NB4 (cell line): ENCODE measurements at places on chromosomes 5 and 9.

DNA sequence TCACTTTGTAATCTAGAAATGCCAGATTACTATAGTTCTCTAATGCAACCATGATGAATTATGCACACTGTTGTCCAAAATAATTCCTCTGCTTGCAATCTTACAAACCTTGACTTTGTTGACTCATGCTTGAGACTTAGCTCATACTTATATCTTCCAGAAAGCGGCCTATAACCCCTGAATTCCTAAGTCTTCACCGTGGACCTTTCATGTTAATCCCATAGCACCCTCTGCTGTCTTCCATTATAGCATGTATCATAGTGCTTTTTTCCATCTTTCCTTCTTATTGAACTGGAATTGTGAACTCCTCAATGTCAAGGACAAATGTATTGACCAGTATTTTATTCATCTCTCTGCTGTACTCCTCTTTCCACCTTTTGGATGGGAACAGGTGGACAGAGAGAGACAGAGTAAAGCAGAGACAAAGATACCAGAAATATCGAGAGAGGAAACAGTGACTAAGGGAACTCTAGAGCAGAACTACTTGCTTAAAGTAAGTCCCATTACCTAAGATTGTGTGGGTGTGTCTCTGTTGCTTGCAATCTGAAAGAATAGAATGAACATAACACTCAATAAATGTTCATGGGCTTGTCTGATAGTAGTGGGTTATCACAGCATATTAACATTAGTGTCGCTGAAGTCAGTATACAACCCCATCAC lies 110.0 kb downstream of the LURAP1L start:
- no peak for DNase-seq

DNA sequence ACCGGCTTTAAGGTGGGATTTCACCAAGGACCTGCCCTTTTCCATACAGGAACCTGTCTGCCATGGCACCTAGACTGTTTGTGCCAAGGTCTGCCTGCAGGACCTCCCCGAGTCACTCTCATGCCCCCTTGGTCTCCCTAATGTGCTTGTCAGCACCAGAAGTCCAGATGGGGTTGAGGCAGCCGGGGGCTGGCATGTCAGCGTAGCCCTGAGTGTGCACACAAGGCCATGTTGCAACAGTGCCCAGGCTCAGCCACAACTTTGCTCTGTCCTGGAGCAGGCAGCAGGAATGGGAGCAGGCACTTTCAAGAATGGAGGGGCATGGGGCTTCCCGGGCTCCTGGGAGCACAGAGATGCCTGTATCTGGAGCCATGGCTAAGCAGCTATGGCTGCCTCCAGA lies 621.5 kb downstream of the CDH9 start:
- DNase-seq = no peak

- DNase-seq = peak; percentile 82
Measured at GRCh38 chr9:130682421-130683121, 11.0 kb upstream of the EXOSC2 start.

- DNase-seq = no peak
Measured at GRCh38 chr5:16886366-16886736, 49.7 kb downstream of the MYO10 start.

GRCh38 chr5:180521101-180521500 lies 26.9 kb downstream of the CNOT6 start:
- no peak for DNase-seq
